ENCODE measurements at places on chromosomes 16 and 17. TPM values are rescaled to one million over a fixed set of nuclear protein-coding genes. Genes with fewer than 3 reads are reported as not detected.

Gene MILR1
- 6.9 TPM for total RNA-seq

Gene MMP2
- 363 TPM for total RNA-seq

Gene KCNJ12
- total RNA-seq = 34.0 TPM

Gene PPM1E
- total RNA-seq = 1.5 TPM

DNA sequence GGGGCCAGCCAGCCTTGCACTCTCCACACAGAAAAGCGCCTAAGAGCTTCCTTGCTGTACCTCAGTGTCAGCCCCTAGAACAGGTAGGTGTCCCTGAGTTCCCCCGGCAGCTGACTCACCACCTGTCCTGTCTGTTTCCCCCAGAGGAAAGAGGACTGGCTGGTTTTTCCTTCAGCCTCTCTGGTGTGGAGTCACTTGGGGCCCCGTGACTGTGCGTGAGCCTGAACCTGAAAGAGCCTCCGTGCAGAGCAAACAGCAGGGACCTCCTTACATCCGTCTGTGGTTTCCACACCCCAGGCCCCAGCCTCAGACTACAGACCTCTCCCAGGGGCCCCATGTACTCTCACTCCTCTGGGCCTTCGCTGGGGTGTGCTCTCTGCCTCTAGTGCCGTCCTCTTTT is 87.8 kb downstream of the GNAO1 start:
- DNase-seq = no peak

DNA sequence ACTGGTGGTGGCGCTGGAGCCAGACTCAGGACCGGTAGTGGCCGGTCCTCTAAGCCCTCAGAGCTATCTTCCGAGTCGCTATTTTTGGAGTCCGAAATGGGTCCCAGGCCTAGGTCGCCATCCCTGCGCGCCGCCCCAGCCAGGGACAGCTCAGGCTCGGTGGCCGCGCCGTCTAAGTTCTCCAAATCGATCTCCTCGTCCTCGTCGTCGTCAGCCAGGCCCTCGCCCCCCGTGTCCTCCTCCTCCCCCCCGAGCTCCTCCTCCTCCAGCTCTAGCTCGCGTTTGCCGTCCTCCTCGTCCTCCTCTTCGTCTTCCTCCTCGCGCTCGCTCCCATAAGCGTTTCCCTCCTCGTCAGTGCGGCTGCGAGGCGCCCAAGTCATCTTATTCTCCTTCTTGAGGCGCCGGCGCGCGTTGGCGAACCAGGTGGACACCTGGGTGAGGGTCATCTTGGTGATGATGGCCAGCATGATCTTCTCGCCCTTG is 1.6 kb downstream of the IRX3 start:
- no peak for DNase-seq

DNA sequence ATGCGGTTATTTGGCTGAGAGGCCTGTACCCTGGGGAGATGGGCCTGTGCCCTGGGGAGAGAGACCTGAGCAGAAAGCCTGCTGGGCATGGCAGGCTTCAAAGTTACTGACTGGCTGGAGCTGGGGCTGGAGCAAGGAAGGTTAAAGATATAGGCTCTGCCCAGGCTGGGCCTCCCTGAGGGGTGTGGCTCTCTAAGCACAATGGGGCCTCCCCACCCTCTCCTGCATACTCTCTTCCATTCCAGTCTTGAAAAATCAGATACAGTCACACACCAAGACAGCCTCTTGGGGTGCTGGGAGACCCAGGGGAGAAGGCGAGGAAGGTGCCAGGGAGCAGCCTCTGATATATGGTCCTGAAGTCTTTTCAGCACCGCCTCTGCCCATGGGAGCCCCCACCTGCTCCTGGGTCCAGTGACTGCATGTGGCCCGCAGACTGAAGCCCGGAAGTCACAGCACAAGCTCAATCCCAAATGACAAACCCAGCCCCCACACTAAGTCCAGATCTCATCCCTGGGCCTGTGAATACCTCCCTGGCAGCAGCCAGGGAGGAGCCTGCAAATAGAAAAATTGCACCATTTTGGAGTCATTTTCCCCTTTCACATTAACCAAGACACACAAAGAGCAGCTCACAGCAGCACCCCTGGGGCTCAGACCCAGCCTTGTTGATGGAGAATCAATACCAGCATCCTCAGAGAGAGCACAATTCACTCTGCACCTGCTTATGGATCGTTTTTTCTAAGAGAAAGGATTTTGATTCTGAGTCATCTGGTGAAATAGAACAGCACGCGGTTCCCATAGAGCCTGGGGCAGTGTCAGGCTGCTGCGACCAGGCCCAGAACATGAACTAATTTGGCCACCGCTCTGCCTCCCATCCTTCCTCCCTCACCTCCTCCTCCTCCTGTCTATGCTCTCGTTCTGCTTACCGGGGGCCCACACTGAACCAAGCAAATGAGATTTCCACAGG is 25.6 kb upstream of the CACNG1 start:
- no peak for DNase-seq

- DNase-seq = no peak
Measured at GRCh38 chr17:8921147-8921546, 44.4 kb downstream of the PIK3R5 start.

DNA sequence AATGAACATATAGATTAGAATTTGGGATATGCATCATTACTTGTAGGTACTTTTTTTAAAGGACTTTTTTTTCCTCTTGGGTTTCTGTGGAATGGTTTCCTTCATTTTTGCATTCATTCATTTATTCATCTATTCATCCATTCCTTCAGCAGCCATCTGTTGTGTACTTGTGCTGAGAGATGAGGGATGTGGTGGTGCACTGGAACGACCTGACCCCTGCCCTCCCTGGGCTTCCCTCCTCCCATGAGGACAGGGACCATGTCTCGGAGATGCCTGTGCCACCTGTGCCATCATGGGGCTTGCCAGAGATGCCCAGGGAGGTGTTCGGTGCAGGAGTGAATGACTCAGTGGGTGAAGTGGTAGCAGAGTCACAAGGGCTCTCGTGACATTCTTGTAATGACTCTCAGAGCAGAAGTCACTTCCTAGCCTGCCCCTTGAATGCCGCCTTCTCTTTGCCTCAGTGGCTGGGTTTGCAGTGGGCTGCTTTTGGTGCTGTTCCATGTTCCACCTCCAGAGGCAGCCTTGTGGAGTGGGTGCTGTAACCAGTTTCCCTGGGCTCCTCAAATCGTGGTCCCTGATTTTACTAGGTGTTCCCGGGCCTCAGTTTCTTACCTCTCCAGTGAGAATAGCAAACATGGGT is 43.9 kb downstream of the CLEC16A start:
- no peak for DNase-seq

Gene CD300A
- 3.0 TPM for total RNA-seq

DNA sequence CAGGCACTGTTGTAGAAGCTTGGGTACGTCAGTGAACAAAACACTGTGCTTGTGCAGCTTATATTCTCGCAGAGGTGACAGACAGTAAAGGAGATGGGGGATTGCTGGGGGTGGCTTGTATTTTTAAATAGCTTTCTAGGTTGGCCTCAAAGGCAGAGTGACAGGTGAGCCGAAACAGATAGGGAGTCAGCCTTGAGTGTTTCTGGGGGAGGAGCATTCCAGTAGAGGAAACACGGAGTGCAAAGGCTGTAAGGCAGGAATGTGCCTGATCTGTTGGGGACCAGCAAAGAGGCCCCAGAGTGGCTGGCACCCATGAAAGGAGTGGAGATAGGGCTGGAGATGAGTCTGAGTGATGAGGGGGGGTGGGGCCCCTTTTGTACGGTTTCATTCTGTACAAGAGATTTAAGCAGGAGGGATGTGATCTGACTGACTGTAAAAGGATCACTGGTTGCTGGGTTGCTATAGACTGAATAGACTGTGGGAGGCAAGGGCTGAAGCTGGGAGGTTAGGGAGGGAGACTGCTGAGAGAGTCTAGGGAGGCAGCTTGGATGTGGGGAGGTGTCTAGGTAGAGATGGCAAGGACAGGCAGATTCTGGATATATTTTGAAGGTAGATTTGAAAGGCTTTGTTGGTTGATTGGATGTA is 15.2 kb downstream of the NUP93 start:
- peak; percentile 19 for DNase-seq

Gene COX6A2
- total RNA-seq = 63.5 TPM

GRCh38 chr17:67891481-67892119 is 66.3 kb downstream of the BPTF start:
- DNase-seq = peak; percentile 17

DNA sequence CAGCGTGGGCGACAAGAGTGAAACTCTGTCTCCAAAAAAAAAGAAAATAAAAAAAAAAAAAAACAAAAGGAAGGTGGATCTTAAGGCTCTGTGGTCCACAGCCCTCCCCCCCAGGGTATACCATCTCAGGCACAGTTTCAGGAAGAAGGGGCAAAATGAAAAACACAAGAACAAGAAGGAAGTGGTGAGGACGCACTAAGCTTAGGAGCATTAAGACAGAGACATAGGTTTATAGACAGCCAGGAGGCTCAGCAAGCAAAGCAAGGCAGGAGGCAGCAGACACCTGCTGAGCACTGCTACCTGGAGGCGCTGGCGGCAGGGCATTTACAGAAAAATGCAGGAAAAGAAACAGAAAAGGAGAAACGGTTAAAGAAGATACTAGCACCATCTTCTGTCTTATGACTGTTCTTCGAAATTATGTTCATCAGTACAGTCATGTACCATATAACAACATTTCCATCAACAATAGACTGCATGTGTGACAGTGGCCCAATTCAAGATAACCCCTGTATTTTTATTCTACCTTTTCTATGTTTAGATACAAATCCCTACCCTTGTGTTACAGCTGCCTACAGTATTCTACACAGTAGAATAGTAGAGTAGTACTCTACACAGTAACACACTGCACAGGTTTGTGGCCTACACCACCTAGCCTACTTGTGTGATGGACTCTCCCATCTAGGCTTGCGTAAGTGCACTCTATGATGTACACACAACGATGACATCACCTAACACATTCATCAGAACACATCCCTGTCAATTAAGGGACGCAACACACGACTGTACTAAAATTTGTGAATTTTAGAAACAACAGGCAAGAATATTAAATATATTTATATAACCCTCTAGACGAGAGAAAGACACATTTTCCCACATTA is 62.5 kb downstream of the XPO6 start:
- DNase-seq = no peak

Gene SPSB3
- 43.5 TPM for total RNA-seq

Gene TMC8
- 3.2 TPM for total RNA-seq

DNA sequence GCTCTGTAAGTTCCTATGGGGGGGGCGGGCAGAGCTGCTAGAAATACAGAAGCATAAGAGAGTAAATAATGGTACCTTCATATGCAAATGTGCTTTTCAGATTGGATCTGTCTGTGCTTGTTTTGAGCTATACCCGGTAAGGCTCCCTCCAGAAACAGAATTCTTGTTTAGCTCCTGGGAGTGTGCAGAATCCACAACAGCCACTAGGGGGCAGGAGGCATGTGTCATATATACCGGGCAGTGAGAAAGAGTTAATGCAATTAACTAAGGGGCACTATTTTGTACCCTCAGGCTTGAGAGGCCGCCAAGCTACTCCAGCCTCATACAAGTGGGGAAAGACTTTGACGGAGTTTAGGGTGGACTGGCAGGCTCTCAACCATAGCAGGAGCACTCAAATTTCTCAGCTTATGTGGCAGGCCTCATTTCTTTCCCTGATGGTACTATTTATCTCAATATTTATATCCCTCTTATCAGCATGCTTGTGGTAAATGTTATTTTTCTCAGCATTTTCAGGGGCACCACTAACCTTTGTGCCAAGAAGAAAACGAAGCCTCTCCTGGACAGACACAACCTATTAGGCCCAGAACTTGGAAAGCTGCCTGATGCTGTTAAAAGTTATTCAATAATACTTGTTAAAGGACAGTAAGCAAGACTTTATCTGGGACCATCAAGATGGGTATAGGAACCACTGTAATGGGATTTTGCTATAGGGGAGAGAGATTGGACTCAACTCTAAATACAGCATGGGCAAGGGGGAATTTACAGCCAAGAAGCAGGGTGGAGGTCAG is 10.7 kb upstream of the CENPV start:
- DNase-seq = peak; percentile 89

DNA sequence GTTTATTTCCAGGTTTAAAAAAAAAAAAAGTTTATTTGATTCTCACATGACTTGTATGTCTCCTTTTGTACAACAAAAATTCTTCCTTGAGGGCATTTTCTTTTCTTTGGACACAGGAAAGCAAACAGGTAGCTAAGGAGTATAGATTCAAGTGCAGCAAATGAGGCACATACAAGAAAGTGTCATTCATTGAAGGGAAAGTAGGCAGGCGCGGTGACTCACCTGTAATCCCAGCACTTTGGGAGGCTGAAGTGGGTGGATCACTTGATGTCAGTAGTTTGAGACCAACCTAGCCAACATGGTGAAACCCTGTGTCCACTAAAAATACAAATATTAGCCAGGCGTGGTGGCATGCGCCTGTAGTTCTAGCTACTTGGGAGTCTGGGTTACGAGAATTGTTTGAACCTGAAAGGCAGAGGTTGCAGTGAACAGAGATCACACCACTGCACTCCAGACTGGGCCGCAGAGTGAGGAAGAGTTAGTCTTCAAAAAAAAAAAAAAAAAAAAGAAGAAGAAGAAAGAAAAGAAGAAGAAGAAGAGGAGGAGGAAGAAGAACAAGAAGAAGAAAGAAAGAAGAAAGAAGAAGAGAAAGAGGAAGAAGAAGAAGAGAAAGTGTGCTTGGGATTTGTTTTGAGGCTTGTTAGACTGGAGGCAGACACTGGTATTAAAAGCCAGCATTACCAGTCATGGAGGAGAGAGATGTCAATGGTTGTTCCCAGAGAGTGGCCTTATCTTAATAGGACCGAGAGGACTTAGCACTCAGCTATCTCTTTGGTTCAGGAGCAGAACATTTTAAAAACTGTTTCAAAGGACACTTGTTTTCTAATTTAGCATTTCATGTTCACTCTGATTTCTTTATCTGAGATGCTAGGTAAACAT is 19.7 kb downstream of the GINS3 start:
- peak; percentile 25 for DNase-seq

GRCh38 chr17:57302690-57303465 is 46.6 kb downstream of the MSI2 start:
- no peak for DNase-seq

DNA sequence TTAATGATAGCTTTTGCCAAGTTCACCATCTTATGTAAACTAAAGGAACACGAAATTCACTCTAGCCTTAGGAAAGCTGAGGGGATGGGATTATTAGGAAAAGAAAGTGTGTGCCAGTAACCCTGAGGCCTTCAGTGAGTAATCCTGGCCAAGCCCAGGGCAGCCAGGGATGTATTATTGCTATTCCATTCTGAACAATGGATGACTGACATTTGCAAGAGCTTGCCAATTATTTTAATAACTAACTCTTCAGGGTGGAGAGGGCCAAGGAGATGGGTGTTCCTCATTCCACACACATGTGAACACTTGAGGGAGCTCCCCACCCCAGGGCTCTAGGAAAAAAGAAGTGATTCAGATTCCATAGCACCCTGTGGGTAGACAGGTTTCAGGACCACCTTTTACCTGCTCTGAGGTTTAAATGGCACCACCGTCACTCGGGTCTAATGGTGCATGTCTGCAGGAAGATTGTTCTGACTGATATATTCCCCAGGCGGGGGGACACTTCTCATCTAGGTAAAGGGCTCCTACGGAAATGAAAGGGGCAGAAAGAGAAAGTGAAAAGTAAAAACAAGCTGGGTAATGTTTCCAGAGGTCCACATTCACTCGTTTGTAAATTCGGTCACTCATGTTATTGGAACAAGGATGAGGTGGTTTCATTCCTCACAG is 41.5 kb downstream of the TK2 start:
- no peak for DNase-seq

GRCh38 chr17:6797718-6798351 is 21.8 kb downstream of the FBXO39 start:
- DNase-seq = no peak

GRCh38 chr17:41977991-41978390 is 11.4 kb downstream of the CNP start:
- no peak for DNase-seq

- DNase-seq = peak; percentile 76
Measured at GRCh38 chr16:3952737-3953131, 72.2 kb upstream of the CREBBP start.

Gene OR1A1
- not detected for total RNA-seq

Gene SLFN14
- total RNA-seq = 0.31 TPM

Data from tongue (tissue), 3 donors.